Suprapubic skin (tissue), 4 donors: ENCODE measurements at places on chromosomes 2 and 18. TPM values are rescaled to one million over a fixed set of nuclear protein-coding genes. Genes with fewer than 3 reads are reported as not detected.

Gene HS1BP3
- total RNA-seq = 33.1 TPM

Gene ANKRD30BL
- total RNA-seq = not detected

Gene MOGAT1
- total RNA-seq = not detected

Gene ATP6V1C2
- total RNA-seq = 142 TPM

Gene UBXN4
- 88.3 TPM for total RNA-seq

Gene HOXD13
- 0.19 TPM for total RNA-seq

Gene PLCD4
- 1.5 TPM for total RNA-seq

Gene CNGA3
- total RNA-seq = not detected

Gene ZNF385B
- 1.7 TPM for total RNA-seq

Gene SCYGR4
- 1.5 TPM for total RNA-seq

Gene SOX11
- total RNA-seq = not detected

Gene CASP10
- 6.6 TPM for total RNA-seq

Gene KIDINS220
- 44.7 TPM for total RNA-seq

Gene CRYGC
- not detected for total RNA-seq

Gene ANKRD62
- total RNA-seq = 0.16 TPM

Gene RAB6C
- not detected for total RNA-seq

Gene HOXD11
- total RNA-seq = not detected

Gene BBS5
- 24.1 TPM for total RNA-seq

Gene FSHR
- total RNA-seq = not detected

Gene CCBE1
- 3.7 TPM for total RNA-seq

Gene IFT172
- total RNA-seq = 29.2 TPM

Gene PLGLB1
- total RNA-seq = 20.7 TPM
